Smooth muscle cell of the brain vasculature (primary cell): ENCODE measurements at places on chromosomes 16 and 17.

GRCh38 chr17:81814748-81815645, 11.0 kb downstream of the GCGR start:
- DNase-seq: no peak

GRCh38 chr17:79786930-79787643, 9.1 kb downstream of the CBX2 start:
- no peak for DNase-seq

DNA sequence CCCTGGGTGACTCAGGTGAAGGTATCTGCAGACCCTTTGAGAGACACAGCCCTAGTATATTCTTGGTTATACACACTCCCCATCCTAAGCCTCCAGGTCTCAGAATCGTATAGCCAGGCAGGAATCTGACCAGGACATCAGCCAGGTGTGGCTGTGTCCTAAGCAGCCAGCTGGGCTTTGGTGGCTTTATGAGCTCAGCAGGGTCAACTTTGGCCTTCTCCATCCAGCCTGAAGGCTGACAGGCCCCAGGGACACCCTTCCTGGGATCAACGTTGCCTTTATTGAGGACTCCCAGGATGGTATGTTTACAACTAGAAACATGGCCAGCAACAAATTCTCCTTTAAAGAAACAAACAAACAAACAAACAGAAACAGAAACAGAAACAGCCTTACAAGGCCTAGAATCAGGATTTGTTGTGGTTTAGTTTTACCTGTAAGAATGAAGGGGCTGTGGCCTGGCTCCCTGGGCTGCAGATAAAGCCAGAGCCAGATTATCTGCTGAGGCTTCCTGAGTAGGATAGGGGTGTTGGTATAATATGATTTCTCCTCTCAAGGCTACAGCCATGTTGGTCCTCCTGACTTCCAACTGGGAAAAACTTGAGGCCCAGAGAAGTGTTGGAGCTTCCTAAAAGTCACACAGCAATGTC, 8.5 kb downstream of the KIF19 start:
- DNase-seq: no peak

DNA sequence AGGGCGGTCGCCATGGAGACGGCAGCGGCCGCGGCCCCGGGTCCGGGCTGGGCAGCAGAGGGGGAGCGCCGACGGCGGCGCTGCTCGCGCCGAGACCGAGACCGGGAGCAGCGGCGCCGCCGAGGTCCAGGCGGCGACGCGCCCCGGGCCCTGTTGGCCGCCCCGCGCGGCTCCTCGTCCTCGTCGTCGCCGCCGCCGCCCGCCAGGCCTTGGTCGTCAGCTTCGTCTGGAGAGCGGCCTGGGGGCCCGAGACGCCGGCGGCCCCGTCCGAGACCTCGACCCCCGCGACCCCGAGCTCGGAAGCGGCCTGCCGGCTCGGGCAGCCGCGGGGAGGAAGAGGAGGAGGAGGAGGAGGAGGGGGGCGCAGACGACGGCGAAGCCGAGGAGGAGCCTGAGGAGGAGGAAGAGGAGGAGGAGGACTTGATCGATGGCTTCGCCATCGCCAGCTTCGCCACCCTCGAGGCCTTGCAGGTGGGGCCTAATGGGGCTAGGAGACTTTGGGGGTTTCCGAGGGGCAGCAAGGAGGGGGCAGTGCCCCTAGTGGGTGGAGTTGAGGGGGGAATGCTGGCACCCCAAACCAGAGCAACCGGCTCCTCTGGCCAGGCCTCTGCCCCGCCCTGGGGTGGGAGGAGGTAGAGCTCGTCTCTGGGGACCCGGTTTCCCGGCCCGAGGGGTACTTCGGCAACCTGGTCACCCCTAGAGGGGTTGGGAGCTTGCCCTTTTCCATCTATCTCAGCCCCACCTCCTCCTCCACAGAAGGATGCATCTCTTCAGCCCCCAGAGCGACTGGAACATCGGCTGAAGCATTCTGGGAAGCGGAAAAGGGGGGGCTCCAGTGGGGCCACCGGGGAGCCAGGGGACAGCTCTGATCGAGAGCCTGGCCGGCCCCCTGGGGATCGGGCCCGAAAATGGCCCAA, 1.5 kb downstream of the FBRS start:
- DNase-seq: no peak

- no peak for DNase-seq
Observed at GRCh38 chr17:41325126-41325525, 9.6 kb upstream of the KRTAP17-1 start.

GRCh38 chr17:28550858-28551257, 1.6 kb downstream of the UNC119 start:
- DNase-seq: no peak

GRCh38 chr17:13569398-13570123, 32.2 kb downstream of the HS3ST3A1 start:
- no peak for DNase-seq

DNA sequence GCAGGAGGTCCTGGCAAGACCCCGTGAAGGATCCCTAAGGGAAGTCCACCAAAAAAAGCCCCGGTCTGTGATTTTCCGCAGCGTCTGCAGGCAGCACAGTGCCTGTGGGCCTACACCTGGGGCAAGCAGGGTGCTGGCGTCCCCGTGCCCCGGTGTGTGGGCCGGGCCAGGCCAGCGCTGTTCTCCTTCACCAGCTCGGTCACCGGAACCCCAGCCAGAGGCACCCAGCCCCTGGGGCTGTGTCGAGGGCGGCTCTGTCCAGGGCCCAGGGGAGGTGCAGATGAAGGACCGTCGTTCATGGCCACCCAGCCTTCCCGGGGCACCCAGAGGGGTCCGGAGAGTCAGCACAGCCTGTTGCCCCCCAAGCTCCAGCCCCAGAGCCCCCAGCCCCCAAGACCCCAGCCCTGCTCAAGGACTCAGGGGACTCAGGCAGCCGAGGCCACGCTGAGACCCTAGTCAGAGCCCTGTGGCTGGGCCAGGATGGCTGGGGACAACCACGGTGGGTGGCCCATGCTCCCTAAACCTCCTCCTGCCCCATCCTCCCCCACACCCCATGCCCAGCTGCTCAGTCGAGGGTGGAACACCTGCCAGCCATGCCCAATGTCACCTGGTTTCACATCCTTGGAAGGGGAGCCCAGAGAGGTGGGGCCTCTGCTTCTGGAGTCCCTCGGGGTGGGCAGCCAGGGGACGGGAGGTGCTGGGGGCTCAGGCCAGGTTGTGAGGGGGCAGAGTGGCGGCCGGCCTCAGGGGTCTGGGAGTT, 5.7 kb upstream of the C1QTNF8 start:
- no peak for DNase-seq

- peak; percentile 52 for DNase-seq
Observed at GRCh38 chr16:82229800-82230619, 60.0 kb upstream of the MPHOSPH6 start.

- DNase-seq: no peak
Observed at GRCh38 chr17:2485543-2485942, 26.1 kb downstream of the METTL16 start.

DNA sequence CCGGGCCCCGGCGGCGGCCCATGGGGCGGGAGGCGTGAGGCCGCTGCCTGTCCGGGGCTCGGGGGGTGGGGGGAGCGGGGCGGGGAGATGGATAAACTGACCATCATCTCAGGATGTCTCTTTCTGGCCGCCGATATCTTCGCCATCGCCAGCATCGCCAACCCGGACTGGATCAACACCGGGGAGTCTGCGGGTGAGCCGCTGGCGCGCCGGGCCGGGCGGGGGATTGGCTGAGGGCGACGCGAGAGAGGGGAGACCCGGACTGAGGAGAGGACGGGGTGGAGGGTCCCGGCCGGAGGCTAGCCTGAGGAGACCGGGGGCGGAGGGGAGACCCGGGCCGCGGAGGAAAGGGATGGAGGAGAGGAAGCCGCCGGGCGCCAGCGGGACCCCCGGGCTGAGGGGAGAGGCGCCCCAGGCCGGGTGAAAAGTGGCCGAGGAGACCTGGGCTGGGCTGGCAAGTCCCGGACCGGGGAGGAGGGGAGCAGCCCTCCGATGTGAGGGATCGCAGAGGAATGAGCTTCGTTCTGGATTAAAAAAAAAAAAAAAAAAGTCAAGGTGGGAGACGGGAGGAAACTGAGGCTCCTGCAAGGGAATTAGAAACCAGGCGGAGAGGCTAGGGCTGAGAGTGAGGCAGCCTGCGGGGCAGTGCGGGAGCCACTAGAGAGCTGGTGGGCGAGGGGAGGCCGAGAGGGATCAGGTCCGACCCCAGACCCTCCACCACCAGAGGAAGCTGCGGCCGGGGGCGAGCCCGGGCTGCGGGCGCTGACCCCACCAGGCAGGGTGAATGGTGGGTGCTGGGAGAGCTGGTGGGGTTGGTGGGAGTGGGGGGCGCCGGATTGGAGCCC, 526 bp downstream of the MOSMO start:
- no peak for DNase-seq

GRCh38 chr17:18205861-18206260, 19.6 kb upstream of the LLGL1 start:
- no peak for DNase-seq

- no peak for DNase-seq
Observed at GRCh38 chr16:27369806-27370205, 32.2 kb upstream of the IL21R start.

DNA sequence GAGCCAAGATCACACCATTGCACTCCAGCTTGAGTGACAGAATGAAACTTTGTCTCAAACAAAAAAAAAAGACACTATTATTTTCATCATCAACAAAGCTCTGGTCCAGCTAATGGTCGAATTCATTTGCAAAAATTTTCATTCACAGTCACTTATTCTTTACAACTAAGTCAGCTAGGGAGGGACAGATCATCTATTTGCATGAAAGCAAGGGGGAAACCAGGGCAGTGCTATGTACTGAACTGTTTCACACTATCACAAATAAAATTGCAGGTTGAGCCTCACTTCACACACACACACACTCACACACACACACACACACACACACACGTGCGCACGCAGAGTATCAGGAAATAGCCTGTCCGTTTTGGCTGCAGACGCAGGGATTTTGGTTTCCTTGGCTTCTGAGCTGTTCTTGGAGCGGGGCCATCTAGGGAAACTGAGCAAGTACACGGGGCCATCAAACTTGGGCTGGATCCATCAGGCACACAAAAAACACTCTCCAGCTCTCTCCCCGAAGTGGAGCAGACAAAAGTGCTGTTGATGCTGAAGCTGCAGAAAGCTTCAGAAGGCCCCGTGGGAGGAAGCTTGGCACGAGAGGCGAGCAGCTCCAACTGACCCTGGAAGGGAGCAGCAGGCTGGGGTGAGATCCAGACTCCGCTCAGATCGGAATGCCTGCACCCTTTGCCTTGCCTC, 44.3 kb upstream of the HELZ start:
- DNase-seq: peak; percentile 31

DNA sequence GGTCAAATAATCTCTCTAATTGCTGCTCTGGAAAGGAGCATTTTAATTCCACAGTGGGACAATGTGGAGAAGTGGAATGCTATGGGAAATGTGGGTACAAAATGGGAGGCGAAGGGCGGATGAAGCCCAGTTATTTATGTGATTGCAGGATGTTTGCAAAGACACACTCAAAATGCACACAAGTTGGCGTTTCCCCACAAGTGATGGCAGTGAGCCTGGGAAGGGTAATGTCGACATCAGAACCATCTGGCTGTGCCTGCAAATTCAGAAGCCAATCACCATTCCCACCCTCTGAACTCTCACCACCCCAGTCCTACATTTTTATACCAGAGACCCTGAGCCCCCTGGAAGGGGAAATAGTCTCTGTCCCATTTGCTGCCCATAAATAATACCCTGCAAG, 201.1 kb downstream of the SOX9 start:
- DNase-seq: no peak

GRCh38 chr16:75225092-75225491, 6.3 kb downstream of the CTRB1 start:
- DNase-seq: no peak

- DNase-seq: no peak
Observed at GRCh38 chr16:55274391-55274790, 49.6 kb upstream of the IRX6 start.

GRCh38 chr16:49116873-49117272, 164.8 kb downstream of the CBLN1 start:
- no peak for DNase-seq

DNA sequence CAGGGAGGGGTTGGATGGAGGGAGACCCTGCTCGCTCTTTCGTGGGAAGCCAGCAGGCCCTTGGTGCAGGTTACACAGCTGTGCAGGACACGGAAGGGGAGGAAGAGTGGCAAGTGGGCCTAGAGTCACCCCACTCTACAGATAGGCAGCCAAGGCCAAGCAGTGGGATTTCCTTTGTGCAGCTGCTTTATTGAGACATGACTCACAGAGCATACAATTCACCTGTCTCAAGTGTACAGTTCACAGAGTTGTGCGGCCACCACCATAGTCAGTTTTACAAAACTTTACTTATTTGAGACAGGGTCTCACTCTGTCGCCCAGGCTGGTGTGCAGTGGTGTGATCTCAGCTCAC, 91.2 kb upstream of the CIBAR2 start:
- no peak for DNase-seq

DNA sequence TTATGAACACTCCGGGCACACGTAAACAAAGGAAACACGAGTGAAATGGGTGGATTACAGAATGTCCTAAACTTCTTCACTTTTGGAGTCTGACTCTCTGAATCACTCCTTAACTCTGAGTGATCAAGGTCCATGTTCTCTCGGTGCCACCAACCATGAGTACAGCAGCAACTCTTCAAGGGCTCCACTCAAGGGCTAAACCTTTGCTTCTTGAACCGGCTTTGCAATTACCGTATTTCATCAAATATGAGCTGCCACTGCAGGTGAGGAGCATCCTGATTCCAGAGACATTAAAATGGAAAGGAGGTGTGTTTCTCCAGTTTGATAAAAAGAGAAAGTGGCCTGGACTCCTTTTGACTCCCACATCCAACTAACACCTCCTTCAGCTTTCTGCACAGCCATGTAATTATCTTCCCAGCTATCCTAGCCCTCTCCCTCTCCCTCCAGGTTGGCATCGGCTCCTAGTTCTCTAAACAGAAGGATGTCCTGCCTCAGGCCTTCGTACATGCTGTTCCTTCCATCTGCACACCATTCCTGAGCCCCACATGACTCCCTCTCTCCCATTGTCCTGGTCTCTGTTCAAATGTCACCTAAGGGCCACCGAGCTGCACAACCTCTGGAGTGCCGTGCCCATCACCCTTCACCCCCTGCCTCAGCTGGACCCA, 61.4 kb downstream of the ZDHHC7 start:
- no peak for DNase-seq

- no peak for DNase-seq
Observed at GRCh38 chr17:20009052-20009301, 182 bp upstream of the SPECC1 start.

DNA sequence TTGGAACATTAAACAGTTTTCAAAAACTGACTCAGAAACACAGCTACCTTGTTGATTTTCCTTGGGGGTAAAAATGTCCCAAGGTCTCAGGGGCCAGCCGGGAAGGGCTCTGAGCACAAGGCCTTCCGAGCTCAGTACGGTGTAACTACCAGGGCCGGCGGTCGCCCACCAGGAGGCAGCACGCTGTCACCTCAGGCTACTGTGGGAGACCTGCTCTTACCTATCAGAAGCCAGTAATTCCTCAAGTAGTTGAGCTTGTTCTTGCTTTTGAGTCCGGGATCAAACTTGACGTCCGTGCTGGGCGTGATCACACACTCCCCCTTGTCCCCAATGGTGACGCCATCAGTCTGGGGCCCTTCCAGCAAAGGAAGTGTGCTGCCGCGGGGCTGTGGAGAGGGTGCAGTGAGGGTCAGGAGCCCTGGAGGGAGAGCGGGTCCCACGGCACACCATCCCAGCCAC, 43.4 kb upstream of the ICAM2 start:
- DNase-seq: no peak

GRCh38 chr16:73143002-73143401, 95.1 kb upstream of the ZFHX3 start:
- no peak for DNase-seq
